Sigmoid colon (tissue), 7 donors: ENCODE measurements at places on chromosomes 2 and 18. TPM values are rescaled to one million over a fixed set of nuclear protein-coding genes. Genes with fewer than 3 reads are reported as not detected.

- no peak for DNase-seq
Measured at GRCh38 chr18:14914771-14915170, 166.8 kb downstream of the ANKRD30B start.

- no peak for DNase-seq
Measured at GRCh38 chr18:73110307-73110706, 242.5 kb upstream of the NETO1 start.

DNA sequence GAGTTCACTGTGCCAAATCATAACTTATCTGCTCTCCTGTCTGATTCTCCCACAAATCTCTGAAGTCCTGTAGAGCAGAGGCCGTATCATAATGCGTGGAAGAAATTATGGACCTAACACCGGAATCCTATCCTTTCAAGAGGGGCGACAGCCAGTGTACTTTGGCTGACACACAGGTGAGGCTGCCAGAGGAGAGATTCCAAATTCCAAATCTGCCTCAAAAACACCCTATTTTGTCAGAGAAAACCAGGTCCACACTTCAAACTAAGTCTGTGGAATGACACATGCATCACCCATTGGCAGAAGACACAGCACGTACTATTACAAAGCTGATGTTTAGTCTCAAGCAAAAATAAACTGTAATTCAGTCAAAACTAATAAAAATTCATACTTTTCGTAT, 139.2 kb upstream of the PID1 start:
- peak; percentile 75 for DNase-seq

DNA sequence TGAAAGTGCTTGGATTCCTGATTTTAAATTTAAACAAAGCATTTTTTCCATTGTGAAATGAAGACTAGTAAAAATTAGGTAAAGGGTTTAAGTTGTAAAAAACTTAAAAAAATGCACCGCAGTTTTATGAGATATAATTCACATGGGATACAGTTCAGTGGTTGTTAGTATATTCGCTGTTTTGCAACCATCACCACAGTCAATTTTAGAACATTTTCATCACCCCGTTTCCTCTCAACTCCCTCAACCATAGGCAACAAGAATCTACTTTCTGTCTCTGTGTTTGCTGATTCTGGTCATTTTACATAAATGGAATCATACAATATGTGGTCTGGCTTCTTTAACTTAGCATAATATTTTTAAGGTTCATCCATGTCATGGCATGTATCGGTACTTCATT, 4.0 kb downstream of the DGKD start:
- no peak for DNase-seq

DNA sequence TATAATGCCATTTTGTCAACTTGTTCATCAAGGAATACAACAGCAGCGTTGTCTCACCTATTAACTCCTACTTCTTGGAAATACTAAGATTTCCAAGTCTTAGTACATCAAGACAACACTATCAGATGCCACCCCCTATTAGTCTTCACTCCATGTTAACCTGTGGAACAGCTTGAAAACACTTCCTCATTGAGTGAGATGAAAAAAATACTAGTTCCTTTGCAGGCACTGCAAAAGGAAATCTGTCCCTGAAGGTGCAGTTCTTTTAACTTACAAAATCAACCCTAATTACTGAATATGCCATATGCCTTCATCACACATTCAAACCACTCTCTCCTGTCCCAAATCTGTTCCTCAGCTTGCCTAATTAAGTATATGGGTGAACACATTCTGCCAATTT, 4.0 kb downstream of the CWC22 start:
- DNase-seq = no peak

DNA sequence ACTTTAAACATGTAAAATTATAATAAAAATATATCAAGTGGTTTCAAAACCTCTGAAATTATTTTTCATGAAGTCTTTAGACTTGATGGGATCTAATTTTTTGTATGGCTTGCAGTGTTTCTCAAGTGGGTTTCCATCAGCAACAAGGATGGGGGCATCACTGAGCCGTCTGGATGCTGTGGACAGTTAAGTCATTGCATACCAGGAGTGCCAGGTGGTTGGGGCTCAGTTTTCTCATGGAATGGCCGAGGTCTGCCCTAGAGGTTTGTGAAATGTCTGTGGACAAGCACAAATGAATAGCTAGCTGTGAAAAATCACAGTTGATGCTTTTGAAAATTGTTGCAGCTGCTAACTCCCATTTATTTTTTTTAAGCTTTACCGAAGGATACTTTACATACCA, 1.7 kb downstream of the PRELID3A start:
- DNase-seq = no peak

GRCh38 chr2:236643480-236643879, 73.9 kb downstream of the ACKR3 start:
- DNase-seq = peak; percentile 50

The CACNB4 gene
- 0.26 TPM for polyA plus RNA-seq

DNA sequence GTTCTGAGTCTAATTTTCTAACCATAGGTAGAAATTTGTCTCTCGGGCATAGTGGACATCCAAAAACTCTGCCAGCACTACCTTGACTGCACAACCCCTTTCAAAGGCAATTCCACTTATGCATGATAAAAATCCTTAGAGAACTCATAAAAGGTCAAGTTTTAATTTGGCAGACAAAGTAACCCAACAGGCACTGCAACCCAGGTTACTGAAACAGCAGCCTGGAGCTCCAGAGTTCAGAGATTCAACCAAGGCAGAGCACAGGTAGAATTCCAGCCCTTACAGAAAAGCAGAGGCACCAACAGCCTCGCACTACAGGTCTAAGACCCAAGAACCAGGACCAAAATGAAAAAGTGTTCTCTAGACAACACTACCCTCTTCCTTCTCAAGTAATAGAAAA, 1.8 kb downstream of the DTNB start:
- no peak for DNase-seq

GRCh38 chr2:210399440-210400041, 77.0 kb downstream of the LANCL1 start:
- no peak for DNase-seq

- DNase-seq = no peak
Measured at GRCh38 chr2:99473518-99474083, 16.2 kb downstream of the REV1 start.

The REEP1 gene
- polyA plus RNA-seq = 4.5 TPM

- DNase-seq = no peak
Measured at GRCh38 chr18:75132931-75133525, 75.9 kb downstream of the PTGR3 start.

The MIB1 gene
- polyA plus RNA-seq = 4.2 TPM

- DNase-seq = no peak
Measured at GRCh38 chr18:6504605-6505497, 90.1 kb upstream of the L3MBTL4 start.

- DNase-seq = no peak
Measured at GRCh38 chr2:40439473-40439872, 12.4 kb downstream of the SLC8A1 start.

GRCh38 chr2:18911416-18911815, 322.0 kb upstream of the NT5C1B start:
- DNase-seq = no peak

The ADRA2B gene
- under 0.01 TPM for polyA plus RNA-seq

The TMEM178A gene
- 0.60 TPM for polyA plus RNA-seq

The ZNF804A gene
- polyA plus RNA-seq = not detected

The MAP3K19 gene
- not detected for polyA plus RNA-seq

The CARF gene
- polyA plus RNA-seq = 2.3 TPM

The CCDC68 gene
- 42.3 TPM for polyA plus RNA-seq

GRCh38 chr2:62046141-62046540, 140.7 kb downstream of the COMMD1 start:
- no peak for DNase-seq

- no peak for DNase-seq
Measured at GRCh38 chr2:73114273-73114867, 1.6 kb upstream of the RAB11FIP5 start.

DNA sequence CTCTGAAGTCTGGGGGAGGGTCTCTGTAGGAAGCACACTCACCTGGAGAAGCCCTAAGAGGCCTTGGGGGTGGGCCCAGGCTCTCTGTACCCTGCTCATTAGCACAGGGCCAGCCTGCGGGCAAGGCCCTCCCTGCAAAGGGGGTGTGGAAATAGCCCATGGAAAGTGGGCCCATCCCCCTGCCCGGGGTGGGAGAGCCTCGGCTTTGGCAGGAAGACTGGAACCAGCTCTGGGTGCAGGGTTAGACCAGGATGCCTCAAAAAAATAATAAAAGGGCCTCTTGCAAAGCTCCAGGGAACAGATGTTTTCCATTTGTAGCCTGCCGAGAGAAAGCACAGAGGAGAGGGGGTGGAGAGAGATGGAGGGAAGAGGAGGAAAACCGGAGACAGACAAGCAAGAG, 98.7 kb downstream of the STPG4 start:
- no peak for DNase-seq

DNA sequence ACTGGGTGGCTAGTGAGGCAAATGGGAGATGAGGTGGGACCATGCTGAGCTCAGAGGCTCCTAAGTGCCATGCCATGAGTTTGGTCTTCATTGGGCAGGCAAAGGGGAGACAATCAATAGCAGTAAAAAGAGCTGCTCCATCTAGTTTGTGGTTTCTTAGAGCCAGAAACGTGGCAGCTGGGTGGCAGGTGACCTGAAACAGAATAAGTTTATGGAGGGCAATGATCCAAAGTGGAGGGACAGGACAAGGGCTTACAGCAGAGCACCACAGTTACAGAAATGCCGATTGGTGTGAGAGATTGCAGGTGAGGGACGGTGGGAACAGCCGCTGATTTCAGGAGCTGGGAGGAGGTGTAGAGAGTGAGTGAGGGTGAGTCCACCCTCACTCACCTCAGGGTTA, 237.0 kb downstream of the LPIN1 start:
- DNase-seq = no peak

DNA sequence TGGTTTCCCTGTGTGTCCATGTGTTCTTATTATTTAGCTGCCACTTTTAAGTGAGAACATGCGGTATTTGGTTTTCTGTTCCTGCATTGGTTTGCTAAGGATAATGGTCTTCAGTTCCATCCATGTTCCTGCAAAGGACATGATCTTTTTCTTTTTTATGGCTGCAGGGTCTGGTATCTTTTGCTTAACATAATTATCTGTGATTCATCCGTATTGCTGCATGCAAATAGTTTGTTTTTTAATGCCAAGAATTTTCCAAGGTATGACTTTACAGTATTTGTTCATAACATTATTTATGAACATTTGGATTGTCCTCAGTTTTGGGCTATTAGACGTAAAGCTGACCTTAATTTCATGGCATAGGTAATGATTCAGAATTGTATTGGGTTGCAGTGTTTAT, 17.8 kb downstream of the GIGYF2 start:
- no peak for DNase-seq

- DNase-seq = no peak
Measured at GRCh38 chr18:5967666-5968065, 72.3 kb upstream of the TMEM200C start.

The NCKAP5 gene
- 3.7 TPM for polyA plus RNA-seq

GRCh38 chr2:156810094-156810493, 373.9 kb downstream of the GPD2 start:
- DNase-seq = no peak

DNA sequence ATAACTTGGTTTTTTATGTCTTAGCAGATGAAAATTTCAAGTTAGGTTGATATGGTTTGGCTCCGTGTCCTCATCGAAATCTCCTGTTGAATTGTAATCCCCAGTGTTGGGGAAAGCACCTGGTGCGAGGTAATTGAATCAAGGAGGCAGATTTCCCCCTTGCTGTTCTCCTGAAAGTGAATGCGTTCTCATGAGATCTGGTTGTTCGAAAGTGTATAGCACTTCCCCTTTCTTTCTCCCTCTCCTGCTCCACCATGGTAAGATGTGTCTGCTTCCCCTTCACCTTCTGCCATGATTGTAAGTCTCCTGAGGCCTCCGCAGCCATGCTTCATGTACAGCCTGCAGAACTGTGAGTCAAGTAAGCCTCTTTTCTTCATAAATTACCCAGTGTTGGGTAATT, 242.1 kb upstream of the TNP1 start:
- no peak for DNase-seq

DNA sequence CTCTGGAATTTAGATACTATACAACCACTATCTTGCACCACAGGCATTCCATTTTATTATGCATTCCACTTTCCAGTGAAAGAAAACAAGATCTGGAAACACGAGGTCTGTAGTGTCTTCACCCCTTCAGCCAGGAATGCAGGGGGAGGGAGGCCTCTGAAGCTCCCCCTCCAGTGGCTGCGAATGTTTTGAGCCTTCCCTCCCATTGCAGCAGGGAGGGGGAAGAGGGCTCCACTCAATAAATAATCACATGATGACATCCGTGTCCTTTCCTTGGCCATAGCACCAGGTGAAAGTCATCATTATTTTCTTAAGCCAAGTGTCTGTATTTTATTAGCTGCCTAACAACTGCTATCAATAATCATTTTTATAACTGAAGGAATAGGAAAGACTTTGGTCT, 38.6 kb downstream of the ALPK2 start:
- peak; percentile 81 for DNase-seq

- no peak for DNase-seq
Measured at GRCh38 chr2:232787806-232788205, 11.4 kb upstream of the KCNJ13 start.

The REG1B gene
- 10.8 TPM for polyA plus RNA-seq

The NOSTRIN gene
- 39.0 TPM for polyA plus RNA-seq

GRCh38 chr18:77870199-77870598, 620.6 kb downstream of the GALR1 start:
- DNase-seq = no peak

DNA sequence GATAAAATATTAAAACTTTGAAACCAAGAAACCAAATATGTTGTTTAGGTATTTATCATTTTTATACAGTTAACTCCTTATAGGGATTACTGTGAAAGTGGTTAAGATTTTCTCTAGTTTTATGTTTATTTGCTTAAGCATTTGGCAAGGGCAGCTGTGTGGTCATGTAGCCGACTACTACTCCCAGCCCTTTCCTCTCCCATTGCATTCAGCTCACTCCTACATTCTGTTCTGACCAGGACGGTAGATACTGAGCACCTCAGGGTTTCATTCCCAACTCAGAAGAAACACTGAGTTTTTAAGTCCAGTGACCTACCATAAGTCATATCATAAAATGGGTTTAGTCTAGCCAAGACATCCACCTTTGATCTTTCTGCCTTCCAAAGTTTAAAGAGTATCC, 19.8 kb downstream of the FZD5 start:
- DNase-seq = no peak

The G6PC2 gene
- polyA plus RNA-seq = not detected

DNA sequence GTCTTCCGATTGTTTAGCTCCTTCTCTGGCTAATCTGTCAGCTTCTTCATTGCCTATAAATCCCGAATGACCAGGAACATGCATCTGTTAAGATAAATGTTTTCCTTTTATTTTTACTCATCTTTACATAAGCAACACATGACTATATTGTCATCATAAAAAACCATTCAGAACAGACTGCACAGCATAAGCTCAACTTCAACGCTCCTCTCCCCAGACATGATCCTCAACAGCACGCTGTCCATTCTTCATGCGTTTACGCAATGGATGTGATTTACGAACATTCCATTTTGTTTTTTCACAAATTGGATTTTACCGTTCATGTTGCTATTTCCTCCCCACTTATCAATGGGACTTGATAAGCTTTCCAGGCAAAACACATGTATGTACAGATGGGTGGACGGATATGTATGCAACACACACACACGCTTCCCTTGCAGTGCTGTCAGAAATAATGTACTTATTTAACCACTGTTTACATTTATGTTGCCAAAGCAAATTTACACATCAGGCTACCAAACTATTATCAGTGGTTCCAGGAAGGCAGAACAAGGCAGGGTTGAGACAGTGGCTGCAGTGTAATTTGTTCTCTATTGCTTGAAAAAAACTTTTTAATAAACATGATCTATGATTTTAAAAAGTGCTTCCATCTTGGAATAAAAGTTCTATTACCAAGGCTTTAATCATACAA, 12.2 kb downstream of the RNASEH1 start:
- DNase-seq = no peak
